ENCODE measurements at places on chromosomes 3 and 15.

DNA sequence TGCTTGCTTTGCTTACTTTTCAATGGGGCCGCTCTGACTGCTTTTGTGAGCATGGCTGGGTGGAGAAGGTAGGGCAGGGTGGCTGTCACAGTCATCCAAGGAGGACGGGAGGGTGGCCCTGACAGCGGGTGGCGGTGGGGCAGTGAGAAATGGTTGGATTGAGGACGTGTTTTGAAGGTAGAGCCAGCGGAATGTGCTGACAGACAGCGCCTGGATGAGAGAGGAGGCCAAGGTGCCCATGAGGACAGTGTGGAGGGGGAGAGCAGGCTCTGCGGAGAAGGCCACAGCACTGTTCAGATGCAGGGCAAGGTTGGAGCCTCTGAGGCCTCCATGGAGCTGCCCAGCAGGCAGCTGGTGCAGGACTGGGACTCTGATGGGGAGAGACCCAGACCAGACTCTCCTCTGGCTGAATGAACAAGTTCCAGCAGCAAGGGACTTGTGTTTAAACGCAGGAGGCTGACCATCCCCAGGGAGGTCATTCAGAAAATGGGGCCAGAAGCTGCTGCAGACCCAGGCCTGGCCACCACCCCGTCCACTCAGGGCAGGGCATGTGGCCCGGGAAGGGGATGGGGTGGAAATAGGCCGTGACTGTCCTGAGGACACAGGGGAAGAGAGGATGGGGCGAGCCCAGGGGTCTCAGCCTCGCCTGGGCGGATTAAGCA lies 120.3 kb upstream of the PRR20G start:
- no peak for DNase-seq

GRCh38 chr15:93298901-93299300 lies 209.9 kb upstream of the RGMA start:
- DNase-seq, result no peak

DNA sequence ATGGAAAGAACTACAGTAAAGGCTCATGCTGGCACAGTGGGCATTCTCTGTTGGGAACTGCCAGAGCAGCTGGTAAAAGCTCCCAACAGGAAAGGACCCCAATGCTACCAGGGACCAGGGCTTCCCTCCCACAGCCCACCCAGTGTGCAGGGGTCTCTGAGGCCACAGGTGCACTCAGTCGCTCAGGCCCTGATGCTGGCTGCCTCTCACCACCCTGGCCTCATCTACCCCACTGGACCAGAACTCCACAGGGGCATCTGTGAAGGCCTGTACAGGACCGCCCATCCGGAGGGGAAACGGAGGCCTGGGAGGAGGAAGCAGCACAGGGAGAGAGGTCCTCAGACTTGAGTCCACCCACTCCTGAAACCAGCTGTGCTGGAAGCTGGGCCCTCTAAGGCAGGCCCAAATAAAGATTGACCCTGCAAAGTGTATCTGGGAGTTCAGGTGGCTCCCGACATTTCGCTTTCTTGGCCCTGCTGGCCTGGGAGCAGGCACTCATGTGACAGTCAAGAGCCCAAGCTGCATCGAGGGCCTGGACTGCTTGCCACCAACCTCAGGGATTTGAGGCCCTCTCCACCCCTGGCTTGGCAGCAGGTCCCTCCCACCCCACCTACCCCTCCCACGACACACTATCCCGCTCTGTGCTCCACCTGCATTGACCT lies 12.7 kb downstream of the KLF15 start:
- DNase-seq, result no peak

- no peak for DNase-seq
Observed at GRCh38 chr15:72740219-72740618, 43.3 kb downstream of the ADPGK start.

GRCh38 chr15:37824717-37825382 lies 109.6 kb upstream of the TMCO5A start:
- DNase-seq, result peak; percentile 93
